ENCODE measurements at places on chromosomes 3 and 15. TPM values are rescaled to one million over a fixed set of nuclear protein-coding genes. Genes with fewer than 3 reads are reported as not detected.

ALDH1L1 gene
- 24.2 TPM for total RNA-seq

GJD2 gene
- not detected for total RNA-seq

ZNF148 gene
- 27.0 TPM for total RNA-seq

RPL35A gene
- 381 TPM for total RNA-seq

FBXL2 gene
- 1.6 TPM for total RNA-seq

CELSR3 gene
- total RNA-seq = 2.5 TPM

SLC22A13 gene
- total RNA-seq = 0.68 TPM

OR5K2 gene
- not detected for total RNA-seq

LRTM1 gene
- not detected for total RNA-seq

GRCh38 chr3:35871009-35871408, 231.7 kb downstream of the ARPP21 start:
- no peak for DNase-seq
- no peak overlapping the region for H3K4me3 ChIP-seq
- H3K27me3 ChIP-seq = no peaks in the 10 kb centered on the region
- H3K36me3 ChIP-seq = no peaks in the 10 kb centered on the region
- no peak overlapping the region for H3K27ac ChIP-seq

DNA sequence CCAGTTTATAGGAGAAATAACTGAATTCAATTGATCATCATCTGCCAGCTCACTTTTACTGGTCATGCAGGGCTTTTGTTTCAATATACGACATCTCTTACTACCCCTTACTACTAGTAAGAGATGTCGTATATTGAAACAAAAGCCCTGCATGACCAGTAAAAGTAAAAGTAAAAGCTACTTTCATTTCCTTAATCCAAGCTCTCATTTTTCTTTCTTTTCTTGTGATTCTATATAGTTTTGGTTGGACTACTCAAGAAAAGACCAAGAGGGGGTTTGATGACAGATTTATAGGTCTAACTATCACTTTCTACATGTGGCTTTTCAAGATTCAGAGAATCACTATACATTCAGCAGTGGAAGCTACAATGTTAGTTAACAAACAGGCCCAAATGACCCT, 1237.3 kb downstream of the ROBO2 start:
- H3K27me3 ChIP-seq = no peaks in the 10 kb centered on the region
- H3K4me3 ChIP-seq = no peak overlapping the region
- no peaks in the 10 kb centered on the region for H3K36me3 ChIP-seq

GRCh38 chr3:183099026-183099837, at the start of gene MCCC1:
Gene MCCC1, minus strand, starts transcription at chr3:183099496. Its CDS starts 56 bp downstream, at chr3:183099440.
- peak within 1 kb of the TSS; percentile 90 for H3K27ac ChIP-seq
- no peaks in the 10 kb centered on the region for H3K36me3 ChIP-seq
- no peaks in the 10 kb centered on the region for H3K27me3 ChIP-seq
- peaks cover 13% of the 10 kb centered on the region for H3K4me1 ChIP-seq
- H3K4me3 ChIP-seq = peak within 1 kb of the TSS; percentile 73

DNA sequence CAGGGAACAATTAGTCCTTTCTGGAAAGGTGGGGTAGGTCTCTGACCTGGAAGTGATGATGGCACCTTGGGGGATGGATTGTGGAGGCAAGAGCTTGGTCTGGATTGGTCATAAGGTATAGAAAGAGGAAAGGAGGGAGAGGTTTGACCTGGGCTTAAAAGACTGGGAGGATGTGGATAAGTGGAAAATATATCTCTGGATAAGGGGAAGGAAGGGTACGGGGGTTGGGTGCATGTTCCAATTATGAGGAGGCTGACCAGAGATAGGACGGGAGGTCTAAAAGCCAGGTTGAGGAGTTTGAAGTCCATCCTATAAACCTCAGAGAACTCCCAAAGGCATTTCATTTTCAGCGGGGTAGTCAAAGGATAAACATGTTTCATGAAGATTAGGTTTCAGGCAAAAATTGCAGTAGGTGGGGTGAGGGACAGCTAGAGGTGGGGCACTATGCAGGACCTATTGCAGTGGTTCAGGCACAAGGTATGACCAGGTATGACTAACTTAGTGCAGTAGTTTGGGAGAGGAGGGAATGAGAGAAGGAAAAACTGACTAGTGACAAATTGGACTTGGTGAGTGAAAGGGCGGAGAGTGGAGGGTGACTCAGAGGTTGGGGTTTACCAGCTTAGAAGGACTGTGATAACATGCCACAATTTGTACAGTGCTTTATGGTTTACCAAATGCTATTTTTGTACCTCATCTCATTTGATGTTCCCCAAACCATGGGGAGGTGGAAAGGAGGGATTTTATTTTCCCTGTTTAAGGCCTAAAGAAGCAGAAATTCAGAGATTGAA, 10.7 kb downstream of the PDE8A start:
- DNase-seq = peak; percentile 38
- H3K27me3 ChIP-seq = no peaks in the 10 kb centered on the region
- H3K4me1 ChIP-seq = peaks cover 86% of the 10 kb centered on the region
- no peaks in the 10 kb centered on the region for H3K36me3 ChIP-seq
- no peak overlapping the region for H3K4me3 ChIP-seq
- peak overlapping the region; percentile 28 for H3K27ac ChIP-seq

- no peak overlapping the region for H3K27ac ChIP-seq
- no peaks in the 10 kb centered on the region for H3K4me1 ChIP-seq
- H3K27me3 ChIP-seq = no peaks in the 10 kb centered on the region
- no peak for DNase-seq
- no peak overlapping the region for H3K4me3 ChIP-seq
Observed at GRCh38 chr3:17278006-17278405, 393.3 kb downstream of the PLCL2 start.

- H3K4me1 ChIP-seq = no peaks in the 10 kb centered on the region
- H3K4me3 ChIP-seq = no peak overlapping the region
Observed at GRCh38 chr3:36615861-36616260, 148.5 kb downstream of the DCLK3 start.

GRCh38 chr15:77688266-77688665, 55.6 kb upstream of the LINGO1 start:
- peaks cover 29% of the 10 kb centered on the region for H3K27me3 ChIP-seq
- H3K27ac ChIP-seq = no peak overlapping the region
- no peaks in the 10 kb centered on the region for H3K4me1 ChIP-seq
- H3K36me3 ChIP-seq = no peaks in the 10 kb centered on the region
- DNase-seq = no peak
- no peak overlapping the region for H3K4me3 ChIP-seq

GRCh38 chr3:25044762-25045710, 383.0 kb upstream of the RARB start:
- no peak overlapping the region for H3K4me3 ChIP-seq
- H3K27ac ChIP-seq = no peak overlapping the region
- peak; percentile 15 for DNase-seq
- H3K36me3 ChIP-seq = no peaks in the 10 kb centered on the region

DNA sequence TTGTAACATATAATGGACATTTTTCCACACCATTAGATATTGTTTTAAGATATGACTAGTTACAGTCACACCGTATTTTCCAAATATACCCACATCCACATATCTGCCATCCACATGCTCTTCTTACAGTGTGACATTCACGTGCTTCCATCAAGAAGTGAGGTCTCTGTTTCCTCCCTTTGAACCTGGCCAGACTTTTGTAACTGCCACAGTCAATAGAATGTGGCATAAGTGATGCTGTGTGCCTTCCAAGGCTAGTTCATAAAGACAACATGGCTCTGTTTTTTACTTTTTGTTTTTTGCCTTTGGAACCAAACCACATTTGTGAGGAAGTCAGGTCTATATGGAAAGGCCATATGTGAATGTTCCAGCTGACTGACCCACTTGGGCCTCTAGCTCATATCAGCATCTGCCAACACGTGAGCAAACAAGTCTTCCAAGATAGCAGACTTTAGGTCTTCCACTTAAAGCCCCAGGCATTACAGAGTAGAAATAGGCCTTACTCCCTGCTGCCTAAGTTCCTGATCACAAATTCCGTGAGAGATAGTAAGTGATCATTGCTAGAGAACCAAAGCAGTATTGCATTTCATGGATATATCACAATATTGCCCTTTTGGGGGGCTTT, 27.1 kb downstream of the EIF1B start:
- no peak for DNase-seq
- H3K36me3 ChIP-seq = no peaks in the 10 kb centered on the region
- no peaks in the 10 kb centered on the region for H3K27me3 ChIP-seq
- no peak overlapping the region for H3K4me3 ChIP-seq
- no peak overlapping the region for H3K27ac ChIP-seq
- no peaks in the 10 kb centered on the region for H3K4me1 ChIP-seq

GRCh38 chr3:112908252-112908651, 61.6 kb upstream of the CD200R1L start:
- H3K4me1 ChIP-seq = no peaks in the 10 kb centered on the region
- H3K4me3 ChIP-seq = no peak overlapping the region
- H3K27ac ChIP-seq = no peak overlapping the region
- DNase-seq = no peak
- no peaks in the 10 kb centered on the region for H3K27me3 ChIP-seq
- H3K36me3 ChIP-seq = no peaks in the 10 kb centered on the region

- peaks cover 7% of the 10 kb centered on the region for H3K4me1 ChIP-seq
- DNase-seq = no peak
Observed at GRCh38 chr3:72436863-72437592, 411.2 kb downstream of the SHQ1 start.

- no peak overlapping the region for H3K27ac ChIP-seq
- DNase-seq = no peak
- no peaks in the 10 kb centered on the region for H3K27me3 ChIP-seq
- H3K36me3 ChIP-seq = no peaks in the 10 kb centered on the region
Observed at GRCh38 chr15:39246523-39246922, 334.4 kb upstream of the THBS1 start.

DNA sequence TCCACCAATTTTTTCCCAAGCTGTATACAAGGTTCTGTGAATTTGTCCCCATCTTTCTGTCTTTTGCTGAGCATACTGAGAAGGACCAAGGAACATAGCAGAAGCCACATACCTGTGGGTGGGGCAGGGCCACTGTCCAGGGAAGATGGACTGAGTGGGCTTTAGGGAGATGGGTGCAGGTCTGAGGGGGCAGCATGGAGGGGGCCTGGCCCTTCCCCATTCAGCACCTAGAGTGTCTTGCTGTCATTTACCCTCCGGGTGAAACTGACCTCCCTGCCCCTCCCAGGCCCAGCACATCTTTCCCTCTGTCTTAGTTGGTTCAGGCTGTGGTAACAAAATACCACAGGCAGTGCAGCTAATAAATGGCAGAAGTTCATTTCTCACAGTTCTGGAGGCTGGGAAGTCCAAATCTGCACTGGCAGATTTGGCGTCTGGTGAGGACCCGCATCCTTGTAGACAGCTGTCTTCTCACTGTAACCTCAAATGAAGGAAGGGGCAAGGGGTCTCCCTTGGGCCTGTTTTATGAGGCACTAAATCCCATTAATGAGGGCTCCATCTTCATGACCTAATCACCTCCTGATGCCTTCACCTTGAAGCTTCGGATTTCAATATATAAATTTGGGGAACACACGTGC, 180.0 kb upstream of the SMAD3 start:
- no peaks in the 10 kb centered on the region for H3K27me3 ChIP-seq
- H3K36me3 ChIP-seq = no peaks in the 10 kb centered on the region
- no peak overlapping the region for H3K4me3 ChIP-seq
- H3K27ac ChIP-seq = no peak overlapping the region
- peaks cover 13% of the 10 kb centered on the region for H3K4me1 ChIP-seq

- no peaks in the 10 kb centered on the region for H3K27me3 ChIP-seq
- no peak overlapping the region for H3K4me3 ChIP-seq
Observed at GRCh38 chr15:57060799-57061198, 142.4 kb downstream of the TCF12 start.

- peaks cover 26% of the 10 kb centered on the region for H3K4me1 ChIP-seq
- no peak for DNase-seq
- no peaks in the 10 kb centered on the region for H3K27me3 ChIP-seq
- H3K27ac ChIP-seq = peak overlapping the region; percentile 82
Observed at GRCh38 chr3:129014148-129014547, 13.0 kb downstream of the EFCC1 start.

- H3K4me3 ChIP-seq = no peak overlapping the region
- no peaks in the 10 kb centered on the region for H3K36me3 ChIP-seq
- no peak for DNase-seq
- H3K27me3 ChIP-seq = no peaks in the 10 kb centered on the region
- H3K4me1 ChIP-seq = no peaks in the 10 kb centered on the region
Observed at GRCh38 chr3:171711461-171712170, 98.7 kb downstream of the PLD1 start.

GRCh38 chr15:69415381-69415780, 1.2 kb downstream of the KIF23 start:
- H3K4me1 ChIP-seq = no peaks in the 10 kb centered on the region
- no peaks in the 10 kb centered on the region for H3K27me3 ChIP-seq
- no peaks in the 10 kb centered on the region for H3K36me3 ChIP-seq
- DNase-seq = no peak
- H3K4me3 ChIP-seq = peak overlapping the region; percentile 98
- no peak overlapping the region for H3K27ac ChIP-seq

DNA sequence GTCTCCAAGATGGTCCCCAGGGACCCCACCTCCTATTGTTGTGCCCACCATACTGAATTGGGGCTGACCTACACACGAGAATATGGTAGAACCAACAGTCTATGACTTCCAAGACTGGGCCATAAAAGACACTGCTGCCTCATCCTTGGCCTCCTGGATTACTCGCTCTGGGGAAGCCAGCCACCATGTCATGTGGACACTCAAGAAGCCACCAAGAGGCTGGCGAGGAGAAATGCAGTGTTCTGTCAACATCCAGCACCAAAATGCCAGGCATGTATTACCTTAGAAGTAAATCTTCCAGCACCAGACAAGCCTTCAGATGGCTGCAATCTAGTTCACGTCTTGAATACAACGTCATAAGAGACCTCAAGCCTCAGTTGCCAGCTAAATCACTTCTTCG, 17.1 kb upstream of the TPM1 start:
- H3K36me3 ChIP-seq = no peaks in the 10 kb centered on the region
- peaks cover 13% of the 10 kb centered on the region for H3K4me1 ChIP-seq
- no peak for DNase-seq

DNA sequence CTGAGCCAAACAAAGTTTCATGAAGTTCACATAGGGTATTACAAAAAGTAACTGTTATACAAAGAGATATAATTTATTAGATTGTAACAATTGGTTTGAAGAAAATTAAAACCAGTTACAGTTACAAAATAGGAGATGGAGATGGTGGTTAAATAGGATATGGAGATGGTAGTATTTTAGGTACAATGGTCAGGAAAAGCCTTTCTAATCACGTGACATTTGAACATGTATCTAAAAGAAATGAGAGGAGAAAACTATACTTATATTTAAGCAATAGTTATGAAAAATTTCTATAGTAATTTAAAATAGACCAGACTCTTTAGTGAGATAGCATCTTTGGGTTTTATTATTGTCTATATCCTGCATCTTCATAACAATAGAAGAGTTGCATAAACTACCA, 312.9 kb downstream of the RBMS3 start:
- H3K27ac ChIP-seq = no peak overlapping the region
- no peak for DNase-seq
- no peak overlapping the region for H3K4me3 ChIP-seq
- H3K36me3 ChIP-seq = no peaks in the 10 kb centered on the region

DNA sequence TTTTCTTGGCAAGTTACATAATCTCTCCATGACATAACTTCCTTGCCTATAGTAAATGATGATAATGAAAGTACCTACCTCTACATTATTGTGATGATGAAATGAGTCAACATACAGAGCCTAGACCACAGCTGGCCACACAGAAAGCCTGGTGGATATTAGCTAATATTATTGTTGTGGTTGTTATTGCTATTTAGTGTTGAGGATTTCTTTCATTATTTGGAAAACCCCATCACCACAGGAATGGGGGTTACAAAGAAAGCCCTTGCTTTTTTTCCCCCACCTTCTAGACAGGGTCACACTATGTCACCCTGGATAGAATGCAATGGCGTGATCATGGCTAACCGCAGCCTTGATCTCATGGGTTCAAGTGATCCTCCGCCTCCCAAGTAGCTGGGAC, 125.0 kb downstream of the PDZRN3 start:
- no peak for DNase-seq
- no peaks in the 10 kb centered on the region for H3K27me3 ChIP-seq
- no peak overlapping the region for H3K4me3 ChIP-seq
- H3K4me1 ChIP-seq = peaks cover 12% of the 10 kb centered on the region

- H3K27me3 ChIP-seq = no peaks in the 10 kb centered on the region
- DNase-seq = no peak
- no peaks in the 10 kb centered on the region for H3K4me1 ChIP-seq
Observed at GRCh38 chr3:17050071-17050470, 165.3 kb downstream of the PLCL2 start.
